ENCODE measurements at places on chromosomes 11 and 22.
A peak's percentile ranks its signal among the peaks of the same experiment; 100 is the strongest.

DNA sequence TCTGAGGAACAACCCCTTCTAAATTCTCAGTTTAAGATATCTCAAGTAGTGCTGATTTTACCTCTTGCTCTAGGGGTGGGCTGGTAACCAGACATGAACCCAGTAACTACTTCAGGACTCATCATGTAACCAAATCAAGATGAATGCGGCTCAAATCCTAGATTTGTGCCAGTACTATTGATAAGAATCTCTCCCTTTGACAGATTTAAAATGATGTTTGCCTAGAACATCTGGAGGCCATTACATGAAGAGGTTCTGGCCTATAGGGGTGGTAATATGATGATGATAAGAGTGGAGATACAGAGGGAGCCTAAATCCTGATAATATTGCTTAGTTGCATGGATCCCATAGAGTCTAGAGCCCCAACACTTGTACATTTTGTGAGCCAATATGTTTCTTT lies 672.6 kb upstream of the ANO5 start:
- no peak for DNase-seq

DNA sequence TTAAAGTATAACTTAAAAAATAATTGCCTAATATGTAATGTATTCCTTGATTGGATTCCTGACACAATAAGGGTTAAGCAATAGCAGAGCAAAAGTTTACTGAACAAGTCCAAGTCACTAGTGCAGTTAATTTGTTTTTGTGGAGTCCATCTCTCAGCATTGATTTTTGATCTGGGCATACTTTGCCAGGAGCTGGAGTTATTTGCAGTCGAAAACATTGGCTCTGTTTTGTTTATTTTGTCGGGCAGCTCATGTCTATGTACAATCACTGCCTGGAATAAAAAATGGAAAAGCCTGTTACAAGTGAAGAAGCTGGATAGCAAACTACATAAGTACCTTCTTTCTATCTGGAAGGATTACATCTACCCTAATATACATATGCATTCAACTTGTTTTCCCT lies 625.2 kb downstream of the CNTN5 start:
- DNase-seq, result no peak

- DNase-seq, result peak; percentile 47
These were observed 2.0 kb upstream of the FJX1 start for GRCh38 chr11:35615921-35616900.

- DNase-seq, result no peak
These were observed 160.0 kb downstream of the NTM start for GRCh38 chr11:131530407-131530806.

- DNase-seq, result no peak
These were observed 33.2 kb upstream of the PAX6 start for GRCh38 chr11:31844351-31844750.

DNA sequence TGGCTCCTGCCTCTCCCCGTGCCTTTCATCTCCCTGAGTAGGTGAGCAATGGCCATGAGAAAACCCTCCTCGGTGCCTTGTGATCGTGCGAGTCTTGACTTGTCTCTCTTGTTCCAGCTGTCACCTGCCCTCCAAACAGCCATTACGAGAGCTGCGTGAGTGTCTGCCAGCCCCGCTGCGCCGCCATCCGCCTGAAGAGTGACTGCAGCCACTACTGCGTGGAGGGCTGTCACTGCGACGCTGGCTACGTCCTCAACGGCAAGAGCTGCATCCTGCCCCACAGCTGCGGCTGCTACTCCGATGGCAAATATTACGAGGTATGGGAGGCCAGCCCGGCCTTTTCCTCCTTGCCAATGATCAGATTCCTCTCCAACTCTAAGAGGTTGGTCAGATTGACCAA lies 51.7 kb downstream of the TECTA start:
- DNase-seq, result no peak

GRCh38 chr11:76997512-76997911 lies 36.7 kb upstream of the B3GNT6 start:
- no peak for DNase-seq

GRCh38 chr11:95304777-95305176 lies 73.8 kb upstream of the SESN3 start:
- DNase-seq, result no peak

DNA sequence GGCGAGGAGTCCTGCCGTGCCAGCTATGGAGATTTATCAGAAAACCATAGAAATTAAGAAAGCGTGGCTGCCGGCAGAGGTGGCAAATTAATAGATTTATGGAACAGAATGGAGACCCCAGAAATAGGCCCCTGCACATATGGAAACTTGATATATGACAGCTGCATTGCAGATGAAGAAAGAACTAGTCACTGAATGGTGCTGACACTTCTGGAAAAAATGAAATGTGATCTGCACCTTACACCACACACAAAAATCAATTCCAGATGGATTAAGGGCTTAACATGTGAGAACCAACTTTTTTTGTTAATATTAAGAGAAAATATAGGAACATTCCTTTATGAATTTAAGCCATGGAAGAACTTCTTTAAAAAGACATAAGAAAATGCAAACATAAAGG lies 40.3 kb upstream of the TSKU start:
- no peak for DNase-seq

GRCh38 chr11:38819981-38820380 lies 2221.9 kb upstream of the RAG2 start:
- no peak for DNase-seq

- no peak for DNase-seq
These were observed 6.2 kb downstream of the SBF1 start for GRCh38 chr22:50468626-50469025.

DNA sequence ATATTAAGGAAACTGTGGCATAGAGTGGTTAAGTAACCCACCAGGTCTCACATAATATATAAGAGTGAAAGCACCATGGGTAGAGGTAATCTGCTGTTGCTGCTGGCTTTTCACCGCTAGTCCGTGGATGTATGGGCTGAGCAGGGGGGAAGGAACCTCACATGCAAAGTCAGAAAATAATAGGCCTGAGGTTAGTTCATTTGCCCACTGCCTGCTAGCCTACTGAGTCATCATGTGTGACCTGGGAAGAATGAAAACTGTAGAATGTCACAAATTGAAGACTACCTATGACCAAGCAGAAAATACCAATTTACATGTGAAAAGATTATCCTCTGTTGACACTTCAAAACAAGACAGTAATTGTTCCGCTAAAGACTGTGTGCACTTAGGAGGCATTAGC lies 560.1 kb upstream of the FAT3 start:
- no peak for DNase-seq

DNA sequence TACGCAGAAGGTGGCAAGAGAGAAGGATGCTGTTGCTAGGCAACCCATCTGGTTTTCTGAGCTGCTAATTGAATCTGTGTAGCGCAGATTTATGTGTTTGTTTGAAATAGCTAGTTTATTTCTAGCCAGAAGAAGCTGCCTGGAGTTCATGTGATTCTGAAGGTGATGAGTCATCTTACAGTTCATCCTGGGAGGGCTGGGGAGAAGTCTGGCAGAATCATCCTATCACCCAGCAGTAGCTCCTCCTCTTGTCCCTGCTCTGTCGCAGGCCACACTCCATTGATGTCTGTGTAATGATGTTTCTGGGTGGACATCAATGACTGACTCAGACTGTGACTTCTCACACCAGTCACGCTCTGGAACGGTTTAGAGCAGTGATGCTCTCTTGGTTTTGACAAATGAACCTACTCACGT lies 4.8 kb upstream of the FBXO7 start:
- DNase-seq, result no peak

DNA sequence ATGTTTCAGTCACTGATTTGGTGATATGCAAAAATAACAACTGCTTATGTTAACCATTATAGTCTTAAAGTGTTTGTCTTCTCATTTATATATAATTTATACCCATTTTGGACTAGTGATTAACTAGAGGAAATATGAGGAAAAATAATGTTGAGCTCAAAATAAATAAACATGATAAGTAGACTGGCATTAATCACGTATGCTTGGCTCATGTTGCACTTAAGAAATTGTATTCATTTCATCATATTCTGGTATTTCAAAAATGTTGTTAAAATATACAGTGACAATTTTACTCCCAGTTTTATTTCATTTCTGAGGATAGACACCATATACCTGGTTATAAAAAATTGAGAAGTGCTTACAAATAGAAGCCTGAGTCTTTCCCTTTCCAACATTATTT lies 3.8 kb upstream of the OR10D3 start:
- DNase-seq, result no peak

- DNase-seq, result no peak
These were observed 51.1 kb downstream of the TIMP3 start for GRCh38 chr22:32852395-32853251.

GRCh38 chr11:30458541-30458940 lies 127.6 kb downstream of the MPPED2 start:
- no peak for DNase-seq

Measured in CD4-positive, alpha-beta T cell treated with Interleukin-15 for 4 hours (primary cell).